LHCN-M2 (cell line): ENCODE measurements at places on chromosomes 6 and 20.
A peak's percentile ranks its signal among the peaks of the same experiment; 100 is the strongest.

- no peak for DNase-seq
Observed at GRCh38 chr20:44087051-44087856, 99.7 kb downstream of the JPH2 start.

DNA sequence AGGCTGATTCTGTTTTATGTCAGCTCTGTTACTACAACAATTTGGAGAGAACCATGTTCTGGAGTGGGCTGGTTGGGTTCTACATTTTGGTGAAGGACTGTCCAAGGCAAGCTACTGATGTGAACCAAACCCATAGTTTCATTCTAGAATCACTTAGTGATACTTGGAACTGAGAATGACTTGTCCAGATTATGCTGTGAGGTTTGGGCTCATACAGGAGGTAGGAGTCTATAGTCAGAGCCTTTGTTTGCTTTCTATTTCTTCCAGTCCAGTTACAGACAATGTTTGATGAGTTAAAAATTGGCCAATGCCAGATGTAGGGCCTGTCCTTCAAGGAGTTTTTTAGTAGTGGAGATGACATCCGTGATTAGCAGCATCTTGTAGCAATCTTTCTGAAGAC, 97.9 kb downstream of the LRRC1 start:
- DNase-seq = no peak

DNA sequence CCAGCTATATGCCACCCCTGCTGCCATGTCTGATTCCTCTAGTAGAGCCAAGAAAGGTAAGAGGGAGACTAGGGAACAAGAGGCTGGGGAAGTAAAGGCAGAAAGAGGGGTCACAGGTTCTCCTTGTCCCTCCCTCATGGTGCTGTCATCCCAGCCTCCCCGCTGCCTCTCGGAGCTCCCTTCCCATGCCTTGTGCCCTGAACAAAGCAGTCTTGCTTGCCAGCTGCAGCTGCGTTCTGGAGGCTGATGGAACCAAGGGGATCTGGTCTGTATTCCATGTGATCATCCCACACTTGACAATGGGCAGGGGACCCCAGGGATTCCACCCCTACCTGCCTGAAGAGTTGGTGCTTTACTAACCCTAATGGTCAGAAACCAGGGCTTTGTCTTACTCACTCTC, 61.4 kb downstream of the DAAM2 start:
- DNase-seq = no peak

GRCh38 chr6:82870582-82871172, 195.0 kb downstream of the UBE3D start:
- no peak for DNase-seq

- DNase-seq = no peak
Observed at GRCh38 chr6:8875986-8876385, 440.6 kb upstream of the SLC35B3 start.

DNA sequence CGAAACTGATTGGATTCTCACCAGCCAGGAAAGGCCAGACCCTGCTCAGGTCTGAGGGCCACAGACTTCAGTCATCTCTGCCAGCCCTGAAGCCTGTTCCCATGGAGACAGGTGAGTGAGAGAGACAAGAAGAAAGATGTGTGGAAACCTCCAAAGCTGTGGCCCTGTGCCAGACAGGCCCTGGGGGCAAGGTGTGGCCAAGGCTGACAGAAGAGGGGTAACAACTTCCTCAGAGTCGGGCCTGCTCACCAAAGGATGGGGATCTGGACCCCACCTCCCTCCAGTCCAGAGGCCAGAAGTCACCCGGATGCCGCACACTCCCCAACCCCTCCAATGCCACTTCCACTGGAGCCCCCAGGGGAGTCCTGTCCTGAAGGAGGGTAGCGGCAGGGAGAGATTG, 73.6 kb downstream of the MDGA1 start:
- DNase-seq = no peak

DNA sequence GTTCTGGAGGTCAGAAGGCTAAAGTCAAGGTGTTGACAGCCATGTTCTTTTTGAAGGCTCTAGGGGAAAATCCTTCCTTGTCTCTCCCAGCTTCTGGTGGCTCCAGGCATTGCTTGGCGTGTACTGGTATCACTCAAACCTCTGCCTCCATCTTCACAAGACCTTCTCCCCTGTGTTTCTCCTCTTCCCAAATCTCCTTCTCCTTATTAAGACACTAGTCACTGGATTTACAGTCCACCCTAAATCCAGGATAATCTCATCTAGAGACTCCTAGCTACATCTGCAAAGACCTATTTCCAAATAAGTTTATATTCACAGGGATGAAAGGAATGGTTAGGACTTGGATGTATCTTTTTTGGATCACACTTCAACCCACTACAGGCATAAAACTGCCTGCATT, 26.0 kb upstream of the CTAGE9 start:
- DNase-seq = no peak

DNA sequence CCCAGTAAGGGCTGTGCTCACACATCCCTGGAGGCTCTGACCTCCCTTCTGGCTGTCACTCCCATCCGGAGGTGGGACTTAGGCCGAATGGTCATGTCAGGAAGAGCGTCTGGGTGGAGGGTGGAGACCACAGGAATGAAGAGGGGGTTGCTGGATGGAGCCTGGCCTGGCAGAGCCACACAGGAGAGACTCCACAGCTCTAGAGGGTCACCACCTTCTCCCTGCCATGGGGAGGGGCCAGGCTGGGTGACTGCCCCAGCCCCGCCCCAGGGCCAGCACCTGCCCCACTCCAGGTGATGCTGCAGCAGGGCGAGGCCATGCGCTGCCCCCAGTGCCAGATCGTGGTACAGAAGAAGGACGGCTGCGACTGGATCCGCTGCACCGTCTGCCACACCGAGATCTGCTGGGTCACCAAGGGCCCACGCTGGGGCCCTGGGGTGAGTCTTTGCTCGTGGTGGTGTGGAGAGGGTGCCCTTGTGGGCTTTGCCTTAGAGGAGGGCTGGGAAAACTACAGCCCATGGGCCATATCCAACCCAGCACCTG, 20.6 kb downstream of the RBCK1 start:
- no peak for DNase-seq

DNA sequence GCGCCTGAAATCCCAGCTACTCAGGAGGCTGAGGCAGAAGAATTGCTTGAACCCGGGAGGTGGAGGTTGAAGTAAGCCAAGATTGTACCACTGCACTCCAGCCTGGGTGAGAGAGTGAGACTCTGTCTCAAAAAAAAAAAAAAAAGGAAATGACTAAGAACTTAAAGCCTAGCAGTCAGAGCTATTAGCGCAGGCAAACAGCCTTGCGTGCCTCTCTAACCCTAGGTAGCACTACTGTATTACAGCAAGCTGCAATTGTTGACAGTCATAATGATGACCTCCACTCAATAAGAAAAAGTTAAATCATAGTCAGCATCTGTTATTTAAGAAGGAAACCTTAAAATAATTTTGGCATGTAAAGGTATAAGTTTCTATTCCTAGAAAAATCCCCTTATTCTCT, 14.4 kb downstream of the GSS start:
- DNase-seq = no peak

- DNase-seq = no peak
Observed at GRCh38 chr6:16130437-16130891, 1.6 kb downstream of the MYLIP start.

DNA sequence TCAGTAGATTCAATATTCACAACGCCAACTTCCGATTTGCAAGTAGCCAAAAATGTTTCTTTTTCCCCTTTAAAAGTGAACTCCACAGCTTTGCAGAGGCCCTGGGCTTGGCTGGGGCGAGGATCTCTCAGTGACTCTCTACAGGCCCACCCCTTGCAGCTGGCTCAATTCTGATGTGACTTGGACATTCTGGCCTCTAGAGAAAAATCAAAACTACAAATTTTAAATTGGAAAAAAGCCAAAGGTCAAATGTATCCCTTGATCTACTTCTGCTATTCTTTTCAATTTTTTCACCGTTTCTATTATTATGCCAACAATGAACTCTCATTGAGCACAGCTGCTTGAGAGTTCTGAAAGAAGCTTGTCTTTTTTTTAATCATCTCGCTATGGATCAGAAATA, 245.9 kb upstream of the HS3ST5 start:
- no peak for DNase-seq

GRCh38 chr6:45920819-45921511, 94.7 kb downstream of the CLIC5 start:
- no peak for DNase-seq

DNA sequence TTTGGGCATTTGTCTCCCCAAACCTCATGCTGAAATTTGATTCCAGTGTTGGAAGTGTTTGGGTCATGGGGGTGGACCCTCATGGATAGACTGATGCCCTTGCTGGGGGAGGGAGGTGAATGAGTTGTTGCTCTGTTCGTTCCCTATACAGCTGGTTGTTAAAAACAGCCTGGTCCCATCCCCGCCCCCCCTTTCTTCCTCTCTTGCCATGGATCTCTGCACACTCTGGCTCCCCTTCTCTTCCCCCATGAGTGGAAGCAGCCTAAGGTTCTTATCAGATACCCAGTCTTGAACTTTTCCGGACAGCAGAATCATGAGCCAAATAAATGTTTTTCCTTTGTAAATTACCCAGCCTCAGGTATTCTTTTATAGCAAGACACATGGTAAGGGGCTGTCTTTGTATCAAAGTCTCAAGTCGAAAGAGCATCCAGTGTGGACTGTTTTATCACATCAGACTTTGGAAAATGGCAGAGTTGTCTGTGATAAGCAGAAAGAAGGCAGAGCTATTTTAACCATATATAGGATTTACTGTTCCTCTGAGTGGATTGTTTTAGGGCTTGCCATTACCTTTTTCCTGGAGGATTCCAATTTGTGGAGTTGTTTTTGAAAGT, 31.2 kb downstream of the SLC9A8 start:
- DNase-seq = no peak

GRCh38 chr20:2738331-2739041, 45.9 kb downstream of the EBF4 start:
- DNase-seq = no peak

DNA sequence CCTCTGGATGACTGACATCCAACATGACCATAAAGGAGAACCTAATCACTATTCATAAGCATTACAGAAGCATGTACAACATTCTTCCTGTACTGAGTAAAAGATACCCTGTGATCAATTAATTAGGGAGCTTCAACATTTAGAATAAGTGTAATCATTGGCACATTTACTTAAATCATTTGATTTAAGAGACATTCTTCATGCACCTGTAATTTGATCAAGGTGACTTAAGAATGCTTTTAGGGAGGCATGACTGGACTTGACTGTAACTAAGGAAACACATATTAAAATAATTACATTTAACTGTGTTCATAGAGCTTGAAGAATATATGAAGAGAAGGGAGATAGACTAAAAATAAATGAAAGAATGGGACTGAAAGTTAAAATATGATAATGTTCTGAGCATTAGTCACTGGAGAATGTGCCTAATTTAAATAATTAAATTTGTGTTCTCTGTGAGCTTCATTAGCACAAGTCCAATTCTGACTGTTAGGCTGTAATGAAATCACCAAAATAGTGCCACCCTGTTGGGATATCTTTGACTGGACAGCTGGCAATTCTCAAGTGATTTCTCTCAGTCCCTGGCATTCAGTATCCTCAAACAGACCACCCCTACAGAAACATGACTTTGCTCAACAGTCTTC, 295.5 kb upstream of the ADGRB3 start:
- DNase-seq = no peak

- DNase-seq = no peak
Observed at GRCh38 chr6:127319686-127320085, 23.7 kb downstream of the ECHDC1 start.

DNA sequence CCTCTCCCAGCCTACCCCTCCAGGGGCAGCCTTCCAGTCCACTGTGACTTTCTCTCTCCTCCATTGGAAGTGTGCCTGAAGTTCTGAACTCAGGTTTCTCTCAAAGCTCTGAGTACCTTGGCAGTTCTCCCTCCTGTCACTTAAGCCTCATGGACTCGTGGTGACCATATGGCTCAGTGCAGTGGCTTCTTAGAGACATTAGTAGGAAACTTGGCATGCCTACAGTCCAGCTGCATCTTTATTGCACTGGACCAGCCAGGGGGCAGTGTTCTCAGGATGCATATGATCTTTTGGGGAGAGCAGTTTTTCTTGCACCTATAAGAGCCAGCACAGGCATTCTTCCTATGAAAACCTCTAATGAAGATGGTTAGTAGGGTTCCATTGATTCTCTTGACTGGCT, 47.5 kb upstream of the KCNK16 start:
- DNase-seq = no peak

GRCh38 chr20:406200-407132, 1.6 kb upstream of the RBCK1 start:
- no peak for DNase-seq

DNA sequence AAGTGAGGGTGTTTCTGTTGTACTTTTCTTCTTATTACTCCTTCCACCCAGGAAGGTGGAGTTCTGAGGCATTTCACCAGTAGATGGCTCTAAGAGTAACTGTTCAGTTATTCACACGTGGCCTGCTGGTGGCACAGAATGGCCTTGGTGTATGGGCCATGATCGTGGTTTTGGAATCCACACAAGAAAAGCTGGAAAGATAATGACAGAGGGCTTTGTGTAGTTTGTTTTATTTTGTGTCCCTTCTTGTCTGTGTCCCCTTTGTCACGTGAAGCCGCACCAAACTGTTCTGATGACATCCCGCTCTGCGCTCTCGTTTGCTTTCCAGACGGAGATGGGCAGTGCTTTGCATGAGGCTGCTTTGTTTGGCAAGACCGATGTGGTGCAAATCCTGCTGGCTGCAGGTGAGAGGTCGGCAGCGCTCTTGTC, 93.4 kb downstream of the ANKS1A start:
- peak; percentile 45 for DNase-seq

DNA sequence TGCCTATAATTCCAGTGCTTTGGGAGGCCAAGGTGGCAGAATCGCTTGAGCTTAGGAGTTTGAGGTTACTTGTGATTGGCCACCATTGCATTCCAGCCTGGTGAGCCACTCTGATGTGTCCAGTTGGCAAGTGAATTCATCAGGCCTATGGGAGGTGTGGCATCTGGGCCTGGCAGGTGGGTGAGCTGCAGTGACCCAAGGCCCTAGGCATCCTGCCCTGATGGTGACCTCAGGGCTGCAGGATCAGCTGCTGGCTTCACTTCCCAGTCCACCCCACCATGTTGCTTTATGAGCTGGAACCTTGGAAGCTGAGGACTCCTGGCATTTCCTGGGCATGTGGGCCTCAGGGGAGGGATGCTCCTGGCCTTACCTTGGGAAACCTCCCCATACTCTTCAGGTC, 20.5 kb downstream of the RSPH9 start:
- peak; percentile 84 for DNase-seq

DNA sequence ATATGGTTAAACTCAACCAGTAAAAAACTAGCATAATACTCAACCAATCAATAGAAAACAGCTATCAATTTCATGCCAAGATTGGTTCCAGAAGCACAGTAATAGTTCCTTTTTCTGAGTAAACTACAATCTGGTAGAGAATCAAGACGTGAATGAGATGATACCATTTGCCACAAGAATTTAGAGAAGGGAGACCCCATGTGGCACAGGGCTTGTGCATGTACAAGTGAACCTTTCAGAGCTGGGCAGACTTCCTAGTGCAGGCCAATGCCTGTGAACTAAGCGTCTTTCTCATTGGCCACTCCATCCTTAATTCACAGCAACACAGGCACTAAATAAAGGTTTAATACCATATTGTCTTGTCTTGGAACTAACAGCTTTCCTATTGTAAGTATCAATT, 213.5 kb downstream of the RFPL4B start:
- no peak for DNase-seq

DNA sequence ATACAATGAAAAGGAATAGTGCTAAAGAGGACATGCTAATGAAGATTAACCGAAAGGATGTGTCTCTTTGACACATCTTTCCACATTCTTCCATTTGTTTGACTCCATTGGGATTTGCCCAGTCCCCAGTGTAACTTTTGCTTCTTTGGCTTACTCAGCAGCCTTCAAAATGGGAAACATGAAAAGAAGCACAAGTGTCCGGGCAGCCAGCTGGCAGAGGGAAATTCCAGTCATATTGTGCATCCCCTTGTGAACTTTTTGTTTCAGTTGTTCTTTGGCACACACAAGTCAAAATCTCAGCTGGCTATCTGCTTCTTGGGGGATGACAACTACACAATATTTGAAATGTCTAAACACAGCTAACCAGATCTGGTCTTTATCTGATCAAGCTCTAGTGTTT, 157.4 kb downstream of the OGFRL1 start:
- peak; percentile 80 for DNase-seq
